AG04450 (cell line): ENCODE measurements at places on chromosomes 4 and X.

- DNase-seq = no peak
Observed at GRCh38 chr4:13534344-13535063, 9.8 kb downstream of the NKX3-2 start.

GRCh38 chr4:133641191-133641590, 492.1 kb downstream of the PCDH10 start:
- DNase-seq = no peak

DNA sequence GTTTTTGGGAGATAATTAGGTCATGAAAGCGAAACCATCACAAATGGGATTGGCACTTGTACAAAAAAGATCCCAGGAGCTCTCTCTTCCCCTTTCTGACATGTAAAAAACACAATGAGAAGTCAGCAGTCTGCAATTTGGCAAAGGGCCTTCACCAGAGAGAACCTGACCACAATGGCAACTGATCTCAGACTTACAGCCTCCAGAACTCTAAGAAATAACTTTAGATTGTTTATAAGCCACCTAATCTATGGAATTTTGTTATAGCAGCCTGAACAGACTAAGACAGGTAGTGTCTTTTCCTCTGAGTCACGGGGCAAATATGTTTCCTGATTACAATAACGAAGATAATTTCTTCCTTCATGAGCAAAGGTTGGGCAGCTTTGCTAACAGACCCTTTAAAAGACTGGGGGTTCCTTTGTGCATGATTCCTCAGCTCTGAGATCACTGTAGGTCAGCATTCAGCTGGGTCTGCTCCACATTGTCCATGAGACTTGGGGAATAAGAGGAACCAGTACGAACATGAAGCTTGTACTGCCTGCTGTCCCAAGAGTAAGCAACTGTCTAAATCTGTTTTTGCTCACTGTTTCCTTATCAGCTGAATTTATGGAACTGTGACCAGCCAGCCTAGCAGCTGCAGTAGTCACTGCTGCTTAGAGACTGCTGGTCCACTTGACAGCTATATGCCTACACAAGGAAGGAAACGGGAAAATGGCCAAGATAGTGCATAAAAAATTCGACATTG, 191.6 kb downstream of the ANAPC10 start:
- DNase-seq = no peak

DNA sequence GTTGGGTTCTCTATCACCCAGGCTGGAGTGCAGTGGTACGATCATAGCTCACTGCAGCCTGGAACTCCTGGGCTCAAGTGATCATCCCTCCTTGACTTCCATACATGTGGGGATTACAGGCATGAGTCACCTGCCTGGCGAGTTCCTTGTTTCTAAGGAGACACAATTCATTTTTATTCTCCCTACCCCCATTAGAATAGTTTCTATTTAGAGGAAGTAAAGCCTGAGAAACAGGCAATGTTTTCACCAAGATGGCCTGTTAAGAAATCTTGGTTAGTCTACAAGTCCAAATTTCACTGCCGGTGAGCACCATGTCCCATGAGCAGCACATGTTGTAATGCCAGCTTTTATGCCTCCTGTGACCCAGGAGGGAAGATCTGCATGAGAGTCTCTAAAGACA, 5.7 kb downstream of the CYBB start:
- DNase-seq = no peak

GRCh38 chr4:165748321-165748720, 124.7 kb upstream of the TLL1 start:
- no peak for DNase-seq

GRCh38 chr4:15088394-15089035, 86.2 kb downstream of the CPEB2 start:
- DNase-seq = no peak

GRCh38 chr4:185441479-185441878, 15.7 kb upstream of the UFSP2 start:
- DNase-seq = no peak

DNA sequence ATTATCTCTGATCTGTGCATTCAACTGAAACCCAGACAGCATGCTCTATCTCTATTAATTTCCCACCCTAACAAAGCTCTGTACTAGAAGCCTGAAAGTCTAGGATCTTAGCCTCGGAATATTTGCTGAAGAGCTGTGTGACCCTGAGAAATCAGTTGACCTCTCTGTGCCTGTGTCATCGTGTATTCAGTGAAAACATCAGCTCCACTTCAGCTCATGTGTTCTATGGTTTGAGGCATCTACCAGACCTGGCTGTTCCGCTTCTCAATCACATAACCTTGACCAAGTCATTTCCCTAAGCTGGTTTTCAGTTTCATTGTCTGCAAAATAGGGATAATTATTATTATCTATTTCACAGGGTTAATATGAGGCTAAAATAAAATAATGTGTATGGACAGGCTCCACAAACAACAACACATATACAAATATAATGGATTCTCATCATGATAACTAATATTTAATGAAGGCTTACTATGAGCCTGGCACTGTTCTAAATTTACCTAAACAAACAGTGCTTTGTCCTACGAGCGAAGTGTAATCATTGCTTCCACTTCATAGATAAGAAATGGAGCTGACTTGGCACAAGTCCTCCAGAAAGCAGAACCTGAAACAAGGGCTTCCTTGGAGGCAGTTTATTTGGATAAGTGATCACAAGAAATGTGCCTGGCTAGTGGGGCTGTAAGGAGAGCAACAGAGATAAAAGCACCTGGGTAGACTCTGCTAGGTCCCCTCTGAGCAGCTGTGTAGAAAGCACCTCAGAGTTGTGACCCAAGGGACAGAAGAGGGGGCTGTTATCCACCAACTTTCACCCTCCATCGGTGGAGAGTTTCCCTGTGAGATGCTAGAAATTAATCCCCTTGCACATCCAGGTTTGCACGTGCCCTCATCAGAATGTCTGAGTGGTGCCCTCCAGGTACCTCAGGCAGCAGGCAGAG, 356.9 kb downstream of the RAB28 start:
- DNase-seq = no peak

DNA sequence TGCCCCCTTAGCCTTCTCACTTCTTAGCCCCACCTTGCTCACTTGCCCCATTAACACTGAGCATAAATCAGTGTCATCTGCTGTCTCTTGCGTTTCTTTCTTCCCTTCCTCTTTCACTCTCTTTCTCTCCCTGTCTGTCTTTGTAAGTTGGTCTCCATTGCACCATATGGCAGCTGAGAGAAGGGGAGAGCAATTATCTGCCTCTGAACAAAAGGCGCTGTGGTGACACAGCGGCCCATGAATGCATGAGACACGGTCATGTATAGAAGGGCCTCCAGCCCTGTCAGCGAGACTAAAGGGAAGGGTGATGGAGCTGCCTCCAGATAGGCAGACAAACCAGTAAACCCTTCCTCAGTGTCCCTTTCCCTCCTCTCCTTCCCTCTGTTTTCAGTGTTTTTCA, 88.8 kb upstream of the PCDH18 start:
- DNase-seq = no peak

DNA sequence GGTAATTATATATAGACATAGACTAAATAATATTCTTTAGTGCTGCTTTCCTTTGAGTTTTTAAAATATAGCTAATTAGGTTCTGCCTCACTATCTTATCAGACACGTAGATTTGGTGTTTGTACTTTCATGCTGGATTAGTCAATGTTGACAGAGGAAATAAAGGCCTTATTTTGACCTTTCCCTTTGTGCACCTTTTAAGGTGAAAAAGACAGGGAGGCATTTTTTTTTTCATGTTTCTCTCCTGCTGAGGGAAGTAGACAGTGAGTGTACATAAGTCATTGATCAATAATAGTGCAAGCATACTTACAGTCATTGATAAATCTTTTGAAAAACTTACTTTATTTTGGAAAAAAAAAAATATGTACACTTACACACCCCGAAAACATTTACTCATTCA, 467.8 kb downstream of the GRXCR1 start:
- DNase-seq = no peak

- DNase-seq = no peak
Observed at GRCh38 chr4:124097447-124097846, 615.1 kb downstream of the ANKRD50 start.

GRCh38 chr4:52107745-52108144, 56.6 kb downstream of the SPATA18 start:
- DNase-seq = no peak

GRCh38 chrX:53379747-53380146, 42.7 kb downstream of the SMC1A start:
- no peak for DNase-seq
